ENCODE measurements at places on chromosomes 1 and 21. TPM values are rescaled to one million over a fixed set of nuclear protein-coding genes. Genes with fewer than 3 reads are reported as not detected.

GRCh38 chr21:35198565-35198964 lies 149.5 kb upstream of the RUNX1 start:
- DNase-seq = no peak
- H3K36me3 ChIP-seq = no peaks in the 10 kb centered on the region
- H3K27ac ChIP-seq = no peak overlapping the region
- no peak overlapping the region for H3K4me3 ChIP-seq
- H3K4me1 ChIP-seq = peaks cover 8% of the 10 kb centered on the region

DNA sequence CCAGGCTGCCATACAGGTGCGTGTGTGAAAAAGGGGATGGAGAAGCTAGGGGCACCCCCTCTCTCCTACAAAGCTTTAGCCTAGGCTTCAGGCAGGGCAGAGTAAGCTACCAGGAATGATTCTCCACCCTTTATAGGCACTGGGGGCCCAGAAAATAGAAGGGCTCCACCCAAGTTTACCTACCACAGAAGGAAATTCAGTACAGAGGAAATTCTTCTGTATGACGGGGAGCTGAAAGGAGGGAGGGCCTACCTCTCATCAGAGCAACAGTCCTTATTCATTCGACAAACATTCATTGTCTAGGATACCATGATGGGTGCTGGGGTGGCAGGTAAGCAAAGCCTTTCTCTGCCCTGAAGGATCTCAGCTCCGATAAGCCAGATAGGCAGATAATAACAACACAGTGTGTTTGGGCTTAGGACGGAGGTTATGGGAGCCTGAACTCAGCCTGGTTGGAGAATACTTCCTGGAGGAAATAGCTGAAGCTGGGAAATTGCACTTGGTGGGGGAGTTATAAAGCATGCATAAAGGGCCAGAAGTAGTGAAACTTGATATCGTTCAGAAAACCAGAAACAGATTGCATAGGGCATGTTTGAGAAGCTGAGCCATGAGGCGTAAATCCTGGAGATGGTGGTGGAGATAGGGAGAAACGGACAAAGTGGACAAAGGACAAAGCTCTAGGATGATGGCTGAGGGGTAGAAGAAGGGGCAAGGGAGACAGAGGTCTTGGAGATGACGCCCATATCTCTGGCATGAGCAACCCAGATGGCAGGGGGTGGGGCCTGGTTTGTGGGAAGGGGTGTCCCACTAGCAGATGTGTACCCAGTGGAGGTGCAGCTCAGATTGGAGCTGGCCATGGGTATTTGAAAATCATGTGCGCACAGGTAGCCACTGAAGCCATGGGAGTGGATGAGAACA lies 5.3 kb upstream of the P3R3URF start:
- H3K27ac ChIP-seq = peak overlapping the region; percentile 88
- no peaks in the 10 kb centered on the region for H3K27me3 ChIP-seq
- peak overlapping the region; percentile 34 for H3K4me3 ChIP-seq
- no peaks in the 10 kb centered on the region for H3K36me3 ChIP-seq

PRKCZ gene
- 55.4 TPM for total RNA-seq

DNA sequence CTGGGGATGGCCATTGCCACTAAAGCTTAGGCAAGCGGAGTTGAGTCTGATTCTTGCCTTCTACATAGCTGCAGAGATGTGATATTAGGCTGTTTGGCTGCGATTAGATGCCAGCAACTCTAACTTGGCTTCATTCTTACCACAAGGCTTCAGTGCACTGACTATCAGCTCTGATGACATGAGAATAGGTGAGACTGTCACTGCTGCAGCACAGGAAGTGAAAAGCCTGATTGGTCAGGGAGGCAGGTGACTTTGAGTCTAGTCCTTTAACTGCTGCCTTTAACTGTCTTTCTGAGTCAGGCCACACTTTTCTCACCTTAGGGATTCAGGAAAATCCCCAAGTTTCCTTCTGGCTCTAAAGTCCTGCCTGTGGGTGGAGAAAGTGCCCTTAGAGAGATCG lies 14.1 kb upstream of the PLXNA2 start:
- no peak overlapping the region for H3K4me3 ChIP-seq
- no peak overlapping the region for H3K27ac ChIP-seq
- H3K36me3 ChIP-seq = no peaks in the 10 kb centered on the region
- DNase-seq = no peak
- H3K4me1 ChIP-seq = no peaks in the 10 kb centered on the region

GRCh38 chr1:46211051-46211450 lies 7.9 kb downstream of the LURAP1 start:
- H3K4me1 ChIP-seq = peaks cover under 1% of the 10 kb centered on the region
- no peak overlapping the region for H3K4me3 ChIP-seq
- no peaks in the 10 kb centered on the region for H3K27me3 ChIP-seq
- H3K36me3 ChIP-seq = no peaks in the 10 kb centered on the region
- DNase-seq = no peak

All from transverse colon (tissue), 4 donors.